ENCODE measurements at places on chromosomes 4 and X.

GRCh38 chrX:128438082-128438481 is 385.9 kb upstream of the ACTRT1 start:
- DNase-seq = no peak

GRCh38 chr4:112348488-112349158 is 51.5 kb downstream of the ALPK1 start:
- DNase-seq = no peak

GRCh38 chrX:121455890-121456289 is 408.5 kb downstream of the GLUD2 start:
- no peak for DNase-seq

GRCh38 chr4:159787901-159788300 is 685.0 kb downstream of the RAPGEF2 start:
- no peak for DNase-seq

DNA sequence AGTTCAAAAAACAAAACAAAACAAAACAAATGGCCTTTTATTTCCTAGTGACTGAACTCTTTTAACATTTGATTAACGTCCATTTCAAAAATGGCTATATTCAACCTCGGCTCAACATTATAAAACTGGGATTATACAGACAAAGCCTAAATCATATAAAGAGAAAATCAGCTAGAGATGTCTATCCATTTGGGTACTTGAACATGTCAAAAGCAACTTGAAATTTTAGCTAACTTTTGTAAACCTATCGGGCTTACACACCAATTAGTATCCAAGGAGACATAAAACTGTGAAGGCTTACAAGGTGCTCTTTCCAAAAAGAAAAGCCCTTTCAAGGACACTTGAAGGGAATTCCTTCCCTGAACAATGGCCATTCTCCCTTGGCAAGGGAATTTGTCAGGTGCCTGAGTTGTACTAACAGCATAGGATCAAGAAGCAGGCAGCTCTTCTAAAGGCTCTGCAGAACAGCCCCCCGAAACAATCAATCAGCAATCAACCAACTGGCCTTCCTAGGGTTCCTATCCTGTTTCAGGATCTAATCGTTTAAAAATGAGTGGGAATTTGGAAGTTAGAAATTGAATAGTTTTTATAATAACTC is 633.7 kb upstream of the HTR2C start:
- no peak for DNase-seq

- no peak for DNase-seq
Observed at GRCh38 chr4:9608300-9608699, 164.1 kb downstream of the DEFB131A start.

- DNase-seq = no peak
Observed at GRCh38 chrX:123878252-123878721, 18.4 kb downstream of the XIAP start.

DNA sequence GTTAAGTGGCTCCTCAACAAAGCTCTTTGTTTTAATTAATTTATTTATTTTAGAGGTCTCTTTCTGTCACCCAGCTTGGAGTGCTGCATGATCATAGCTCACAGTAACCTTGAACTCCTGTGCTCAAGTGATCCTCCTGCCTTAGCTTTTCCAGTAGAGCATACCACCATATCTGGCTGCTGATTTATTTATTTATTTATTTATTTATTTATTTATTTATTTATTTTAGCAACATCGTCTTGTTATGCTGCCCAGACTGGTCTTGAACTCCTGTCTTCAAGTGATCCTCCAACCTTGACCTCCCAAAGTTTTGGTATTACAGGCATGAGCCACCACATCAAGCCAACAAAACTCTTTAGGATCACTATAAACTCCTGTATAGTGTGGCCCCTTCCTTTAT is 15.8 kb upstream of the KLF8 start:
- no peak for DNase-seq

GRCh38 chr4:127006446-127006877 is 626.3 kb upstream of the INTU start:
- DNase-seq = no peak

GRCh38 chr4:21625447-21625846 is 323.1 kb downstream of the KCNIP4 start:
- no peak for DNase-seq

GRCh38 chr4:176784816-176785215 is 7.9 kb downstream of the VEGFC start:
- no peak for DNase-seq

DNA sequence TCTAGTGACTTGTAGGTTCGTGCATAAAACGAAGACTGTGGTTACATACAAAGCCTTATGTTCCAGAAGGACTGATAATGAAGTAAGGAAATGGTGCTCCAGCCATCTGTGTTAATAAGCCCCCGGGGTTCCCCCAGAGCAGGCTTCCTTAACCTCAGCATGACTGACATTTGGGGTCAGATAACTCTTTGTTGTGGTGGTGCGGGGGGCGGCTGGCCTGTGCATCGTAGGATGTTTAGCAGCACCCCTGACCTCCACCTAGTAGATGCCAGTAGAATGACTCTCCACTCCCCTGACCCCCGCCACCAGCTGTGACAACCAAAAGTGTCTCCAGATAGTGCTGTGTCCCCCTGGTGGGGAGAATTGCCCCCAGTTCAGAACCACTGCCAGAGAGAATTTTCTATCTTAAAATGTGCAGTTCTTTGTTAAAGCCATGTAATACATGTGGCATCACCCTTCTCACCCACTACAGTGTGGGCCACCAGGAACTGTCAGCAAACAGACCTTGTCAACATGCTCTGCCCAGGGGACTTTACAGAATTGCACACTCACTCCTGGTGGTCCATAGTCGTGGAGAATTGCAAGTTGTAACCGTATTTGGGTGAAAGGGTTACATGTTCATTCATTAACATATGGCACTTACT is 7.5 kb downstream of the SH3KBP1 start:
- peak; percentile 64 for DNase-seq

DNA sequence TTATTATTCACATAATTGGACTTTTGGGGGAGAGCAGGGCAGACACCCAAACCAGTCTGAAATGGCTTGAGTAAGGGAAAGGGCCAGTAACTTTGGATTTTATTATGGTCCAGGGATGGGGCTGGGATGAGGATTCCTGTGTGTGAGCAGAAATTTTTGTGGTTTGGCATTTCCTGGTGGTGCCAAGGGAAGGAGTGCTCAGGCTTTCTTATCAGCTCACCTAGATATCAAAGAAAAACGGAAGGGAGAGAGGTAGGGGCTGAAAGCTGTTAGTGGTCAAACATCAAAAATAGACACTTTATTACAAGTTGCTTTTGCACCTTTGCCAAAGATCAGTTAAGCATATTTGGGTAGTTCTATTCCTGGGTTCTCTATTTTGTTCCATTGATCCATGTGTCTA is 128.5 kb upstream of the DIPK2B start:
- DNase-seq = no peak

DNA sequence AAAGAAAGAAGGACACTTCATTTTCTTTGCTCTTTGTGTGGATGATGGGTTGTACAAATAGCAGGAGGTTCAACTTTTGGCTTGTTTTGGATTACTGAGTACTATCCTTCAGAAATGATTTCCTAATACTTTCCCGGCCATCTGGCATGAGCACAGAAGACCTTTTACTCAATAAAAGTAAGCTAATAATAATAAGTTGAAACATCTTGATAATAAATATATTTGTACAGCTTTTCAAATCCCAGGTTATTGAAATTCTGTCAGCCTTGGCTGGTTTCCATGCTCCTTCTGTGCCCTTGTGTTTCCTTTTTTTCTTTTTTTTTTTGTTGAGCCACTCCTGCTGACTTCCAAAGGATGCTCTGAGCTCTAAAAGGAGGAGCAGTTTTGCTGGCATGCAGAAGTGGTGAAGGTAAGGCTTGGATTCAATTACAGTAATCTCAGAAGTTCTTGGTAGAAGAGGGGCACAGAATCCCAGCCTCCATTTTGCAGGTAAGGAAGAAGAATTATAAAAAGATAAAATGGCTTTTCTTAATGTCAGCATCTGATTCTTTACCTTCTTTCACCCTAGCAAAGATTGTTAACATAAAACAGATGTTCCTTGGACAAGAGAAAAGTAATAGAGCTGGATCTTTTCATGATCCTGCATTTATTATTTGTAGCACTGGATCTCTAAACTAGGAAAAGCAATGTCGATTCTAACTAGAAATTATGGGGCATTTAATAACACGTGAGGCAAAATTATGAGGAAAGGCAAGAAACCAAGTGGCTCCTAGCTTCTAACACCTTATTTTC is 31.9 kb downstream of the REPS2 start:
- DNase-seq = no peak
